ENCODE measurements at places on chromosomes 5 and 9.

- no peak for DNase-seq
These were observed 68.6 kb downstream of the EPB41L4B start for GRCh38 chr9:109252291-109252690.

- DNase-seq = no peak
These were observed 42.6 kb downstream of the LPAR1 start for GRCh38 chr9:110995420-110996340.

- no peak for DNase-seq
These were observed 4.5 kb downstream of the STC2 start for GRCh38 chr5:173323799-173324114.

DNA sequence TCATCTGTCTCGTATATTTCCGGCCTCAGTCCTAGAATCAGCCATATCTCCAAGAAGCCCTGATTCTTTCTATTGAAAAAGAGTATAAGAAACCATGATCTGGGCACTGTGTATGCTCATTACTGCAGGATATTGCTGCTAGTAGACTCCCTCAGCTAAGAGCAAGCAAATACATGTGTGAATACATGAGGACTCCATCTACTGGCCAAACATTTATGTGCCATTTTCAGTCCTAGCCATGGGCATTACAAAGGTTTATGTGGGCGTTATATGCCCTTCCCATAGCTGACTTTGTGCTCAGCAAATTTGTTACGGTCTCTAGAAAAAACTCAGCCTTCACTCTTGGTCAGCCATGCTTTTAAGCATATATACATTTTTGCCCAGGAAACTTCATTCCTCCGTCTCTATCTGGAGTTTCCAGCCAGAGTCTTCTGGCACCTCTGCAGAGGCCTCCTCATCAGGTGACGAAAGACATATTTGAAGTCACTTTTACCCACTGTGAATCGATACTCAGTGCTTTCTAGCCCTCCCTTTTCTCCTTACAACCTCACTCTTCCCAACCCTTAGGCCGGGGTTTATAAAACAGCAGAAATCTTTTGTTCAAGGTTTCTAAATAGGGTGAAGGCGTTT, 1495.6 kb upstream of the CDH6 start:
- no peak for DNase-seq

- no peak for DNase-seq
These were observed 143.3 kb upstream of the IRX2 start for GRCh38 chr5:2894736-2895135.

GRCh38 chr9:19623941-19624340, 164.9 kb downstream of the SLC24A2 start:
- DNase-seq = no peak

GRCh38 chr5:34674187-34674586, 18.1 kb downstream of the RAI14 start:
- no peak for DNase-seq

DNA sequence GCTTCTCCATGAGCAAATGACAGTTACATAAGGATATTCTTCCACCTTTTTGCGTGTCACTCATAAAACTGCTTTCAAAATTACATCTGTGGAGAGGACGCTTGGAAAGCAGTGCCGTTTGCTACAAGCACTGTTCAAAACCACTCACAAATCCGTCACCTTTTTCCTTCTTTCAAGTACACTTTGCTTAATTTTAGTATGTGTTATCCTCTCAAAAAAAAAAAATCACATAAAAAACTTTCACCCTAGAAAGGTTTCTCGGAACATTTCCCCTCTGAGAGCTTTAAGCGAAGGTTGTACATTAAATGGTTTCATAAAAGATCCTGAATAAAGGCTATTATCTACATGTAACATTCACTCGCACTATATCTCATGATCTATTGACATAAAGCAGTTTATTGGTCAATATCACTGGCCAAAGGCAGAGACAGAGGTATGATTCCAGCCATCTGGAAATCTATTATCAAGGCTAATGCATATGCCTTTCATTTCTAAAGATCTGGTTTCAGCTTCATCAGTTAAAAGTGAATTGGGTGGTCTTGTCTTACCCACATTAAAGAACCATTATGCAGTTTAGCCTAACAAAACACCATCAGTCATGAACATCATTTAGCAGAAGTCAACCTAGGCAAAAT, 163.6 kb downstream of the ENC1 start:
- DNase-seq = no peak

- DNase-seq = no peak
These were observed 97.4 kb upstream of the CLINT1 start for GRCh38 chr5:157956271-157956885.

GRCh38 chr9:127612939-127613582, 984 bp downstream of the STXBP1 start:
- peak; percentile 61 for DNase-seq

- DNase-seq = no peak
These were observed 852.2 kb downstream of the EFNA5 start for GRCh38 chr5:106818552-106818951.

DNA sequence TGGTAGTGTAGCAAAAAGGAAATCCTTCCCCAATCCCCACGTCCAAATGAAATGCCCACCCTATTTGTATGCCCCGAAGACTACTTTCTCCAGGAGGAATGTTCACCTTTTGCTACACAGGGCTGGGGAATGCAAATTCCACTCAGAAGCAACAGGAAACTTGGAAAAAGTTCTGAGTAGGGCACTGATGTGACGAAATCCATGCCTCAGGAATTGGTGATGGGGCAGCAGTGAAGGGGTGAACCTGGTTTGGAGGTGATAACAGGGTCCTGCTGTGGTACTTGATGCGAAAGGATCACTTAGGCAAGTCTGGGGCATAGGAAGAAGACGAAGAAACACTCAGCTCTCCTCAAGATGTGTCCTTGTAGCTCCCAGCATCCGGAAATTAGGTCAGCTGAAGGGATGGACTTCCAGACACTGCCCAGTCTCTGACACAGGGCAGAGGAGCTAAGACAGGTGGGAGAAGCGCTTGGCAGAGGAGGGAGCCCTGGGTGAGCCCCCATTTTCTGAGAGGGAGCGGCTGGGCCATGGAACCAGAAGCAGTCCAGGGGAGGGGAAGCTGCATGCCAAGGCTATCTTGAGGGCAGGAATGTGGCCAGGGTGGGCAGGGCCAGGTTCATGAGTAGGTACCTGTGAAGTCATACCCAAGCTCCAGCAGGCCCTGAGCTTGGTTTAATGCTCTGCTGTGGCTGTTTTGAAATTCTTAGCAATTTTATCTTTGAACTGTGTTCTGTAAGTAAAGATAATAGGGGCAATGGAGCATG, 22.2 kb upstream of the MVB12B start:
- DNase-seq = no peak

DNA sequence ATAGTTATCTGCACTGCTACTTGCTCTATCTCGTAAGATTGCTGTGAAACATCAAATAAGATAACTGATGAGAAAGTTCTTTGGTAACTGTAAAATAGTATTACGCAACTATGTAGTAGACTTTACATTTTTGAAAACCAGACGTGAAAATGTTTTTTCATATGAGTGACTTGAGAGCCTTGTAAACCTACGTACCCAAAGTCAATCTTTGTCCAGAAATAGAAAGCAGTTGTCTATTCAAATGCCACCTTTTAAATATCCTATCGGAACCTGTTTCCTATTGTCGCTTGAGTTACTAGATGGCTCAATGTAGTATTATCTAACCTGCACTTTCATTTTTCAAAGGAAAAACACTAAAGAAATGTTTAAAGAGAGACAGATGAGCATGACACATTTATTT, 1.6 kb downstream of the FNIP1 start:
- no peak for DNase-seq

- no peak for DNase-seq
These were observed 115.3 kb downstream of the TLE4 start for GRCh38 chr9:79687131-79687447.

DNA sequence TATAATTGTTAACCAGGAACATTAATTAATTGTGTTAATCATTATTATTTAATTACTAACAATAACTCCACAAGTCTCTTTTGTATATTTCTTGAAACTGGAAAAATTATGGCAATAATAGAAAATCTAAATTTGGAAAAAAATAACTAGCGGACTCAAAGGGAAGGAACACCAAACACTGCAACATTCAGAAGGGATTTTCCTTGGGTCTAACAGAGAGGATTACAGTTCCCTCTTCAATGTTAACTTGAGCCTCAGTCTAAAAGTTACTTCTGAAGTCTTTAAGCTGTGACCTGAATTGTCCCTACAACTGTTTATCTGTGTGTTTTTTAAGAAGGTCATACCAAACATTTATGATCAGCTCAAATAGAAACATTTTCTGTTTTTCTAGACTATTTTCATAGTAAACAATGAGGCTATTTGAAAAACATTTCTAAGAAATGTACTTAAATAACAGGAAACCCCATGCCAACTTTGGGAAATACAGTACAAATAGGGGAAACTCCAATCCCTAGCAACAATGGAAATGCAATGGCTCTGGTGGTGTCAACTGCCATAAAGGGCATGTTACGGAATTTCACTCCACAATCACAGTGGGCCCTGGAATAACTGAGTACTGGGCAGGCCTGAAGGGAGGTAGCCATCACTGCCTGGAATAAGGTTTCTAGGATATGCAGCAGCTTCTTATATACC, 61.2 kb downstream of the MCTP1 start:
- no peak for DNase-seq

- no peak for DNase-seq
These were observed 1.5 kb downstream of the PCSK1 start for GRCh38 chr5:96431376-96432187.

DNA sequence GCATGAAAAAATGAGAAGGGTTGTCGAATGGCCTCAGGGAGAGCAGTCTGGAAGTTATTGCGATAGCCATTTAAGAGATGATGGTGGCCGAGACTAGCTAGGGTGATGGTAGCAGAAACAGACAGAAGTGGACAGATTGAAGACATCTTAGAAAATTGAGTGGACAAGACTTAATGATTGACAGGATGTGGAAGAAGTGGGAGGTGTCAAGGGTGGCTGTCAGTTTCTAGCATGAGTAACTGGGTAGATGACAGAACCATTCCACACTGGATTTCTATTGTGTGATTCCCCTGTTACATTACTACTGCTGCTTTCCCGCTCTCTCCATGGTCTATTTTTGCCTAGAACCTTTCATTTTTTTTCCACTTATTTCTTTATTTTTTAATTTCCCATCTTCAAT, 12.6 kb downstream of the CHMP5 start:
- DNase-seq = no peak

- no peak for DNase-seq
These were observed 46.6 kb downstream of the COL5A1 start for GRCh38 chr9:134688231-134688630.

DNA sequence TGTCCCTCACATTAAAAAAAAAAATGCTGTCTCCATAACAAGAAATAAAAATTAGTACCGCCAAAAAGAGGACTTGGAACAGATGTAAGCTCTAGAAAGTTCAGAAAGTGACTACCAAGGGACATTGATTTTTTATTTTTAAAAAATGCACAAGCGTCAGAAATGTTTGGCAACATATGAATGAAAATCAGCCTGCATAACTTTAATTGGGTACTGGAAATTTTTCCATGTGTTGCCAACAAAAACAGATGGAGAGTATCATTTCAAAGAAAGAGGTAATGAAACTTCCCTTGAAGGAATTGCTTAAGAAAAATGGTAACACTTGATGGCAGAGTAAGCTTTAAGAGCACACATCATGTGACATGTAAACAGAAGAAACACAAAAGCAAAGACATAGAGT, 47.2 kb downstream of the OR2K2 start:
- no peak for DNase-seq

DNA sequence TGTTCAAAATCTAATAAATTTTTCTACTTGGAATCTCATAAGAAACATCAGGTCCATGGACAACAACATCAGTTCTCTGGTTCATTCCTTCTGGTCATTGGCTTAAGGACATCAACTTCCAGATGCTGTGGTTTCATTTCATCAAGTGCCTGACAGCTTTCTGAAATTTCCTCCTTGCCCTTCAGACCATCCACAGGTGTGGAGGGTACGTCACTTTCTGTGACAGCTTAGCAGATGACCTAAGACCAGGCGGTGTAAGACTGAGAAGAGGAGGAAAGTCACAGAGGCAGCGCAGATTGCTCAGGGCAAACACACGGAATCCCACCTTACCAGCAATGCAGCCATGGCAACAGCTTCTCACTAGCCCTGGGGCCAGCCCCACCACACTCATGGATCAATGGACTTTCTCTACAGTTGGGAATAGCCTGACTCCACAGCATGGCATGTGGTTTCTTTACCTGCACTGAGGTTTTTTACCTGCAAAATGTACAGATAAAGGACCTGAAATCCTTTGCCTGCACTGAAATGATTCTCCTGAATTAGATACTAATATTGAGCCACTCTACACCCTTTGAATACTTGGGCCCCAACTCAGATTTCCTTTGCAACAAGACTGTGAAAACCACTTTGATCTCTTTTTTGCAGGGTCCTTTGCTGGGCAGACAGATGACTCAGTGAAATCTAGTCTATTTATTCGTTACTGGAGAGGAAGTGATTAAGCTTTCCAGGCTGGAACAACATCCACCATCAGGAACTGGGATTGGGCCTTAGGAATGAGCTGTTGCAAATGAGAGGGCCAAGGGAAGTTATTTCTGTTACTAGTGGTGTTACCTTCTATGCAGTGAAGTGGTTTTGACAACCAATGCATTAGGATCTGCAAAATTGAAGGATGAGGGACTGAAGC, 26.9 kb downstream of the TICAM2 start:
- DNase-seq = no peak

DNA sequence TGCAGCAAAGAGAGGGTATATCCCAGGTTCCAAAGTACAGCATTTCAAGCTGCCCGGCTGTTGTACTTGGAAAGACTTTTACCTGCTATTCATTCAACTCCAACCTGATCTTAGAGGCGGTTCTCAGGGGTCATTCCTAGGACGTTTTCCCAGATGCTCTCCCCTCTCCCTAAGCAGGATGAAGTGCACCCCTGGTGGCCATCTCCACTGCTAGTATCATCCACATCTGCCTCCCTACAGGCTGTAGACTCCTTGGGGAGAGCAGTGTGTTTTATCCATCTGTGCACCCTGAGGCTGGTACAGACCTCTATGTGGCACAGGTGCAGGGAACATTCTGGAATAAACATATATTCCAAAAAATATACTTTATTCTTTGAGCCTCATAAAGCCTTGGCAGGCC, 56.8 kb downstream of the PTPN3 start:
- no peak for DNase-seq

DNA sequence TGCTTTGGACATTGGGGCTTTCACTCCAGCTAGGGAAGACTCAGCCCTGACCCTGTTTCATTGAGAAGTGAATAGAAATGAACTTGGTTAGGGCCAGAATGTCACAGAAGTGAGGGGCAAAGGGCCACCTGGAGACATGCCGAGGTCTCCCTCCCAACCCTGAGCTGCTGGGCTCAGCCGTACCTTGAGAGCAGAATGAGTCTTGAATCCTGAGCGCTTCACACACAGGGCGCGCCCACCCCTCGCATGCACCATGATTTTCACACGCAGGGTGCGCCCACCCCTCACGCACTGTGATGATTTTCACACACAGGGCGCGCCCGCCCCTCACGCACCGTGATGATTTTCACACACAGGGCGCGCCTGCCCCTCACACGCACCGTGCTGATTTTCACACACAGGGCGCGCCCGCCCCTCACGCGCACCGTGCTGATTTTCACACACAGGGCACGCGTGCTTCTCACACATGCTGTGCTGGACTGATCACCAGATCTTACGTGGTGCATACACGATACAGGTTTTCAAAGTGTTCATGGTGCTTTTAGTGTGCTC, 99.0 kb downstream of the EHMT1 start:
- DNase-seq = no peak

GRCh38 chr9:132669319-132669697, 475 bp downstream of the DDX31 start:
- DNase-seq = peak; percentile 78

GRCh38 chr5:105504-106070, 13.6 kb downstream of the PLEKHG4B start:
- DNase-seq = no peak

All from testis (tissue), 5 donors.